ENCODE measurements at places on chromosomes 11 and 22.

- DNase-seq: no peak
Measured at GRCh38 chr11:1760351-1761109, 3.2 kb downstream of the CTSD start.

DNA sequence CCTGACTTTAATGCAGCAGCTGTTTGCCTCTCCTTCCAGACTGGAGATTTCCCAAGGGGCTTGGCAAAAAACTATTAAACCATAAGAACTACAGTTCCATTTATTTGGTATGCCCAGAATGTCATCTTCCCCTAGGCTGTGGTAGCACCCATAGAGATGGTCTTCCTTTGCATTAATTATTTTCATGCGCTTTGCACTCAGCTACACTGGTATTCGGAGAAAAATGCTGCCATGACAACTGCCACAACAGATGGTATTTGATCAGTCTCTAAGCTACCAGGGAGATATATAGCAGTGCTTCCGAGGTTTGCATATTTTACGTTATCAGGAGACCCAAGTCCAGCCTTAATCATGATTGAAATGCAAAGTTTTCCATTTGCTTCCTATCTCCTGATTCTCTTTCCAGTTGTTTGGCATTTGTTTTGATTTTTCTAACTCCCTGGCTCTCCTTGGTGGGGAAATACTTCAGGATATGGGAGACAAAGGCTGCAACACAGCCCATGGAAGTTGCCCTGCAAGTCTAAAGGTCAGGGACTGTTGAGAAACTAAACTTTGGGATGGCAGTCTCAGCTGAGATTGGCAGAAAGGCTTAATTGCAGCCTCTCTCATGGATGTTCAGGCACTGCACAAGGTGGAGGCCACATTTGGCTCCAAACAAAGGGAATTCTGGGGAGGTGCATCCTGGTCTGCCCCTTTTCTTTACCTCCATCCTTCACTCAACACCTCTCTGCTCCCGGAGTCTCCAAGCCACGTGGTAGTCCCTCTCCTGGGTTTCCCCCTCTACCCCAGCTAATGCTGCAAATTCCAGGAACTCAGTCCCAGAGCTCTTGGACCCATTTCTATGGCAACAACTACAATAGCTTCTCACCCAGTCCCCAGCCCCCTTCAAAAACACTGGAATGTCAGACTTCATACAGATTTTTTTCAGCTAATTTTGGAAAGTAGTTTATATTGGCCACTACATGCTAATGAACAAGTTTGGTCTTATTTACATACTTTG is 151.8 kb downstream of the NAV2 start:
- no peak for DNase-seq

DNA sequence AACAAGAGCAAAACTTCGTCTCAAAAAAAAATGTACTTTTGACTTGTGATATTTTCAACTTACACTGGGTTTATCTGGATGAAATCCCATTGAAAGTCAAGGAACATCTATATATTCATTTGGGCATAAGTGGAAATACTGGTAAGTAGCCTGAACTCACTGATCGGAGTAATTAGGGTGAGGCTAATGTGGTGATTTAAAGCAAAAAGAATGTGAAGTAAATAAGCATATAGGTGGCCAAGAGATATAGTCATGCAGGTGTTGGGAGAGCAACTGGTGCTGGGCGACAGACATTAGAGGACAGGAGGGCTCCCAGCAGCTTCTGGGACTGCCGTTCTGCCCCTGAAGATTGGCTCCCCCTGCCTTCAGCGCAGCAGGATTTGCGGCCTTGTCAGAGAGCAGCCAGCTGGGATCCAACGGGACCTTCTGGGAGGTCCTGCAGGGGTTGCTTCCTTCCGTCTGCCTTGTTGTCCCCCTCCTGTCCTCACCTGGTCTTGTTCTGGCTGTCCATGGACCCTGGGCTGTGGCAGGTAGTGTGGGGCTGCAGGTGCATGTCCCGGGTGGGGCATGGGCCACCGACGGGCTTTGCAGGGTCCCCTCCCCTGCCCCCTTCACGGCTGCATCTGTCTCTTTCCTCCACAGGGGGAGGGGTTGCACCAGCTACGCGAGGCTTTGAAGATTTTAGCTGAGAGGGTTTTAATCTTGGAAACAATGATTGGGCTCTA is 14.1 kb downstream of the RHBDD3 start:
- DNase-seq: no peak

DNA sequence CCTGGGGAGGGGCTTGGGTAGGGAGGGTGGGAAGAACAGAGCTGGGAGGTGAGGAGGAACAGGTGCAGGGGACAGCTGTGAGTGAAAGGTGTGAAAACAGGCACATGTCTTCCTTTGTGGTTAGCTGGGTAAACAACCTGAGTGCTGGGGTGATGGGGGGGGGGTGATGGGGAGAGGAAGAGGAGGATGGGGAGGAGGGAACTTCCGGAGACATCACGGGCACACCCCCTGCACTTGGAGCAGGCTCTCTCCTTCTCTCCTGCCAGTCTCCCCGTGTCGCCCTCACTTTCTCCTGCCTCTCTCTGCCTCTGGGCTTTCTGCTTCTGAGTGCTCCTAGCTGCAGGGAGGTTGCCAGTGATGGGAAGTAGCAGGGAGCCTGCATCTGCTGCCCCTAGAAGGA is 8.8 kb downstream of the CXCR5 start:
- DNase-seq: no peak

GRCh38 chr11:109914809-109915653 is 178.2 kb upstream of the ZC3H12C start:
- no peak for DNase-seq

Measured in NCI-H2081 (cell line).